GM18507 (cell line): ENCODE measurements at places on chromosomes 3 and 15.

DNA sequence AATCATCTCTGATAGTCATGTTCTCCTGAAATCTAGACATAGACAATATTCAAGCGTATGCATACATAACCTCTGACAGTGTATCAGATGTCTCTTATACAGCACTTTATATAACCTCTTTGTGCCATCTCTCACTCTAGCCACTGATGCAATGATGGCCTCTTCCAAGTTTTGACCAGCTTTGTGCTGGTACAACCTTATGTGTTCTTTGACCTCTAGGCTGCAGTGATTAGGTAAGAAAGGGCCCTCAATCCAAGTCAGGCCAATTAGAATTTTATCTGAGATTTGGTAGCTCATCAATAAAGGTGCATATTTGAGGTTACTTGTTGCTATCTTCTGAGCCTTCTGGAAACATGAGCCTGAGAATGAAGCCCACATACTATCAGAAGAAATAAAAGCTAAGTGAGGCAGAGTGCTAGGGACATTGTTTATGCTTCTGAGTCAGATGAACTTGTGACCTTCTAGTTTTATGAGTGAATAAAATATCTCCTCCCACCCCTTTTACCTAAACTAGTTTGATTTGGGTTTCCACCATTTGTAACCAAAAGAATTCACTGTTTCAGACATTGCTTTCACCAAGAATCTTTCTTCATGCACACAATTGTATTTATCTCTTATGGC lies 283.2 kb upstream of the SUCLG2 start:
- no peak for DNase-seq

- no peak for DNase-seq
Measured at GRCh38 chr3:133803469-133803868, 2.1 kb upstream of the SRPRB start.

DNA sequence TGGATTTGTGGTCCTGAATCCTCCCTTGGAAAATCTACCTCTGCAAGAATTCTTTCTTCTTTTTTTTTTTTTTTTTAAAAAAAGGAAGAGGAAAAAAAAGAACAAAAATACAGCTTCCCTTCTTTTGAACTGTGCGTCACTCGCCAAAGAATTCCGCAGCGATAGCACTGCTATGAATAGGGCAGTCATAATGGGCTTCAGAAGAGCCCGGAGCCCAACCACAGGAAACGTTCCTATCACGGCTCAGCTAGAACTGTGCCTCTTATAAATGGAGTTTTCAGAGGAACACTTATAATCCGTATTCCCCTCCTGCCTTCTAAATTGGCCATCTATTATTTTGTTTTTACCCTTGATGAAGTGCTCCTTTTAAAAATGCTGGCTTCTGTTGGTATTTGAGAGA lies 227.7 kb downstream of the ADAMTS17 start:
- no peak for DNase-seq

DNA sequence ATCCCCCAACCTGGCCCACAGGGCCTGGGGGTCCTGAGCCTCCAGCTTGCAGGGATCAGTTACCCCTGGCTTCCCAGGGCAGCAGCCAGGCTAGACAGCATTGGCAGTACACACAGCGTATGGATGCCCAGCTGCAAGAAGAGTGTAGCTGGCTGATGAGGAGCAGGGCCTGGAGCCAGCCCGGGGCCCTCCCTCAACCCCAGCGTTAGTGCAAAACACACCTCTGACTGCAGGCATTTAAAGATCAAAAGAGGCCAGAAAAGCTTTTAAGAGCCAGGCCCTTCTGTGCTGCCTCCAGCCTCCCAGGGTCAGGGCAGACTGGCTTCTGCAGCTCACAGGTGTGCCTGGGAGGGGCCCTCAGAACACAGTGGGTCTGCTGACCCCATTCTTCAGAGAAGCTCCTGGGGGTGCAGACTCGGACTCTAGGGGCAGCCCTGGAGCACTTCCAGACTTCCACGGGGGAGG lies 110.6 kb downstream of the ETFA start:
- DNase-seq: no peak

DNA sequence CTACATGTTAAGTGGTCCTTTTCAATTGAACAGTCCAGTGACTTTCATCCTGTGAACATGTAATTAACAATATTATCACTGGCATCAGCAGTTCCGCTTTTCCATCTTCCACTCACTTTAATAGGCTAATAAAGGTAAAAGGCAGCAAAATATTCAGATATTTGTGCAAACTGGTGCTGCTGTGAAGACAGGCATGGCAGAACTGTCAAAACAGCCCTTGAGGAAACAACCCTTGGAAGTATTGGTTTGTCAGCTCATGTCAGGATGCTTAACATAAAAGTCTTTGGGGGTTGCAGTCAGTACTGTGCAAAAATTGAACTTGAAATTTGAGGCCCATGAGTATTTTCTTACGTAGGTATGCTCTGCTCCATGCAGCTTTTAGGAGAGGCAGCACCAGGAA lies 72.0 kb upstream of the CMTM7 start:
- no peak for DNase-seq

DNA sequence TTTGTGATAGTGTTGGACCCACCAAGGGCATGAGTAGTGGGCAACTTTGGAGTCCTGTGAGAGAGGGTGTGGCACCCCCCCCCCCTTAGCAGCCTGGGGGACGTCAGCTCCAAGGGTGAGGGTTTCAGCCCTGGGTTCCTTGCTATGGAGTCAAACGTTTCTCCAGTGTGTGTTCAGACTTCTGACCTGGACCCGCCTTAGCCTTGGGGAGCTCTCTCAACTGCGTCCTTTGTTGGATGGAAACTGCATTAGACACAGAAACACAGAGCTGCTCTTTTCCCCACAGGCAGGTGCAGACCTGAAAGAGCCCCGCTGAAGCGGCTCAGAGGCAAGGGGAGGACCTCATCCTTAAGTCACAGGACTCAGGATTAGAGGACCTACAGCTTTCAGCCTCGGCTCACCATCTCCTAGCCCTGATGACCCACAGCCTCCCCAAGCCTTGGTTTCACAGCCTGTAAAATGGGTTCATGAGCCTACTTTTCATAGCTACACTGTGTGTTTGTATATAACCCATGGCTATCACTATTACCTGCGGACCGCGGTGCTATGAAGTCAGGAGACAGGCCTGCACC lies 19.9 kb downstream of the ZNF710 start:
- DNase-seq: no peak

- no peak for DNase-seq
Measured at GRCh38 chr3:40631341-40631995, 106.7 kb downstream of the ZNF621 start.

GRCh38 chr15:48814286-48814685 lies 3.4 kb upstream of the CEP152 start:
- DNase-seq: no peak

- no peak for DNase-seq
Measured at GRCh38 chr15:92505611-92506010, 111.9 kb downstream of the ST8SIA2 start.

DNA sequence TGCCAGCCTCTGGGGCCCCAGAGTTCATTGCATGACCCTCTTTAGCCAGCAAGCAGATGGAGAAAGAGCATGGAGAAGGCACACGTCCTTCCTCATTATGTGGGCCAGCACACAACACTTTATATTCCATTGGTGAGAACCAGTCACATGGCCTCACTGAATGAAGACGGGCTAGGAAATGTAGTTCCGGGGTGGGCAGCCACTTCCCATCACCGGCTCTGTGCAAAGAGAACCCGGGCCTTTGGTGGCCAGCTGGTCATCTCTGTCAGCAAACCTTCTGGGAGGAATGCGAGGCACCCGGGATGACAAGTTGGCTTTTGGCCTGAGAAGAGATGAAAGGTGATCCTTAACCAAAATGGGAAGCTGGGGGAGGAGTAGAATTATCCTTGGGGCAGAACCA lies 90.2 kb upstream of the VGLL4 start:
- no peak for DNase-seq

DNA sequence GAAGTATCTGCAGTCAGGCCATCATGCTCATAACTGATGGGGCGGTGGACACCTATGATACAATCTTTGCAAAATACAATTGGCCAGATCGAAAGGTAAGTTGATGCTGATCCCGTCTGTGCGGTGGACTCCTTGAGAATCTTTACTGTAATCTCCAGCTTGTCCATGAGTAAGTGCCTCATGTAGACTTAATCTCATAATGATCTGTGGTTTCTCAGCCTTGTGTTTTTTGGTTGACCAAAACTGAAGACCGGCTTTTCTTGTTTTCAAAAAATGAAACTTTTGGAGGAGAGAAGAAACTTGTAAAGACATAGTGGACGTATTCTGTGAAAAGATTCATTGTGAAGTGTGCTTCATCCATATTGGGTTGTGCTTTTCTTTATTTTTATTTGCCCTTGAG lies 285.7 kb downstream of the LRTM1 start:
- DNase-seq: no peak

DNA sequence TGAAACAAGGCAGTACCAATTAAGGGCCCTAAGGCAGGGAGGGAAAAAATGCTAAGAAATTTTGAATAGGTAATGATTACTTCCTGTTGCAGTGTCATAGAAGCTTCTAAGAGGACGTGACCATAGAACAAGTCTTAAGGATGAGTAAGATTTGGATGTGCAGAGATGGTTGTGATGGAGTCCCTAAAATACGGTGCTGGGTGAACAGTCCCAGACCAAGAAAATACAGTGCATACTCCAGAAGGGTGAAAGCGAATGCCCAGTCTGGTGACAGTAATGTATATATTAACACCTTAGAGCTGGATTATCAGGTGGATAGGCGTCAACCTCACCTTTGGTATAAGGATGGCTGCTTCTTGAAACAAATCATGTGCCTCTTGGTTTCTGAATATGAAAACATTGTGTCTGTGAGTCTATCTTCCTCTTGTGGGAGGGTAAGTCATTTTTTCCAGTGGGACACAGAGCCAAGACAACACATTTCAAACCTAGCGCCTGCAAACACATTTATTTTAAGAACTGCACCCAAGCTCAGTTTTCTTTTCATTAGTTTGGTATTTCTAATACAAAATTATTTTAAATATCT lies 101.2 kb upstream of the TP63 start:
- no peak for DNase-seq

DNA sequence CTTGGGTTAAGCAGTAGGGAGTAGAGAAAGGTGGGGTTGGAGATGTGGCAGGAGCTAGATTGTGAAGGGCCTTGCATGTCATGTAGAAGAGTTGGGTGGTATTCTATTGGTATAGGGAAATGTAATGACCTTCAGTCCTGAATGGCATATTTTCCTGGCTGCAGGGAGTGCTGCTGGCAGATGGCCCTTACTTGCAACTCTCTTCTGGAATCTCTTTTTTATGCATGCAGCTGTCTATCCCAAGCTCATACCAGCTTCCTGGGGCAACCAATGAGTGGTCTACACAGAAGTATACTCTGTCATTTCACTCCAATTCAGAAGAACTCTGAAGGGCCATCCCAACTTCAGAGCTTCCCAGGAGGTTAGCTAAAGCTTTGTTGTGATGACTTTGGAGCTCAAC lies 144.7 kb upstream of the ANKRD28 start:
- DNase-seq: no peak

DNA sequence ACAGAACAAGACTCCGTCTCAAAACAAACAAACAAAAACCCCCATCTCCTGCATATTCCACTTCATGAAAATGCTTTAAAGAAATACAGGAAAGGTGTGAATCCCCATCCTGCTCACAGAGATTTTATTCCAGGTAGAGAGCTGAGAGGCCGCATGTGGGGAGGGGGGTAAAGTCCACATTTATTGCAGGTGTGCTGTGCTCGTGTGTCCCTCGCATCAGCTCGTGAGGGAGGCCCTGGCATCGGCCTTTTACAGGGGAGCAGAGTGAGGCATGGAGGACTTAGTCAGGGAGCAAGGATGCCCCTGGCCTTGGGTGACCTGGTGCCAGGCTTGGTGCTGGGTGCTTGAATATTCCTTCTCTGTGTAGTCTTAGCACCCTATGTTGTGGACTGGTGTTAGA lies 413.5 kb upstream of the C2CD4B start:
- DNase-seq: no peak

DNA sequence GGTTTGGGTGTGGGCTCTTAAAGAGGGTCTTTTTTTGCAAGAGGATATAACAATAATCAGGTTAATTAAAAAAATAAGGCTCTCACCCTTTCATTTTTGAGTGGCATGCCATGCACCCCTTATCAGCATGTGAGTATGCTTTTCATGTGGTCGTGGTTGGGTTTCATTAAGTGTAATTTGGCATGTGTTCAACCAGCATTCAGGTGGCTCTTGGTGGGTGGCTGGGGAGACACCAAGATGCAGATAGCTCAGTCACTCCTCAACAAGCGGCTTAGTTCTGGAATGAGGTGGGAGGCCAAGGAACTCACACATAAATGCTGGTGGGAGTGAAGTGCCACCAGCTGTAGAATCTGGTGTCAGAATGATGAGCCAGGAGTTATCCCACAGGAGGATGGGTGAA lies 66.8 kb downstream of the FLNB start:
- DNase-seq: no peak

GRCh38 chr3:197317250-197317963 lies 19.0 kb upstream of the DLG1 start:
- no peak for DNase-seq

DNA sequence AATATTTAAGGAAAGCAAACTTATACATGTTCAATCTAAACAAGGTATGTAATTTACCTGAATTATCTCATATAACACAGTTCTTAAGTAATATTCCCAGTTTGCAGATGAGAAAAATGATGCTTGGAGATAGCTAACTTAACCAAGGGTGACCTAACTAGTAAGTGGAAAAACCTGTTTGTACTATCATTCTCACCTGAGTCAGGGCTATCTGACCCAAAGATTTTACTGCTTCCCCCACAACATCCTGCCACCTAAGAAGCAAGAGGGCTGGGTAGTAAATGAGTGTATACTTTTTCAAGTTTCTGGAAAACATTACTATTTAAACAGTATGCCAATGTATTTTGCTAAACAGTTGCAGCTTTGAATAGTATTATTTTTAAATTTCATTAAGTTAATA lies 10.6 kb downstream of the TP63 start:
- DNase-seq: no peak

DNA sequence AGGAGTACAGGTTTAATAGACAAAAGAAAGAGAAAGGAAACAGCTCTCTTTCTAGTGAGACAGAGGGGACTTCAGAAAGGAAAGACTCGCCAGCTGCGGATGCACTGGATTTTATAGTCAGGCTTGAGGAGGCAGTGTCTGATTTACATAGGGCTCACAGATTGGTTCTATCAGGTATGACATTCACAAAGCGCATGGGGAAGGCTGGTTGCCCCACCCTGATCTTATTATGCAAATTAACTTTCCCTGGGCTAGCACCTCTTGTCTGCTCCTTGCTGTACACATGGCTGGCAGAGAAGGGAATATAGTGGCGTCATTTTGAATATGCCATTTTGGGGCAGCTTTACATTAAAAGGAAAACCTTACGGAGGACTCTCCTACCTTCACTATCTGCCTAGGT lies 938.4 kb upstream of the SEMA6D start:
- no peak for DNase-seq

DNA sequence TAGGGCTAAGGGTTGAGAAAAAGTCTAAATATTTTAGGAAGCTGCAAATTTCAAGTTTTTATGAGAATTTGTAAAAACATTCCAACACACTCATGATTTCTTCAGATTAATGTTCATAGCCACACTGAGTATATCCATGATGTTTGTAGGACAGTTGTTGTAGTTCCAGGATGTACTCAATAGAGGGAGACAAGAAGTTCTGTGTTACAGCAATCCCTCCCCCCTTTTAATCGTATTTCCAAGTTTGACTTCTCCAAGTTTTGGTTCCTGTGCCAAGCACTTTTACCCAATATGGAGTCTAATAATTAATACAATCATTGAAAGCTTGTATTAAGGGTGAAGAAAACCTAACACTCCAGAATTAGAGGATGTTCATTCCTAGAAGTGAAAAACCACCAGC lies 143.4 kb downstream of the FEZF2 start:
- no peak for DNase-seq
